Stimulated activated CD4-positive, alpha-beta T cell treated with anti-CD3 and anti-CD28 coated beads, Interleukin-4, amount 100 ng/mL, for 48 hours (primary cell): ENCODE measurements at places on chromosomes 11 and 22.

DNA sequence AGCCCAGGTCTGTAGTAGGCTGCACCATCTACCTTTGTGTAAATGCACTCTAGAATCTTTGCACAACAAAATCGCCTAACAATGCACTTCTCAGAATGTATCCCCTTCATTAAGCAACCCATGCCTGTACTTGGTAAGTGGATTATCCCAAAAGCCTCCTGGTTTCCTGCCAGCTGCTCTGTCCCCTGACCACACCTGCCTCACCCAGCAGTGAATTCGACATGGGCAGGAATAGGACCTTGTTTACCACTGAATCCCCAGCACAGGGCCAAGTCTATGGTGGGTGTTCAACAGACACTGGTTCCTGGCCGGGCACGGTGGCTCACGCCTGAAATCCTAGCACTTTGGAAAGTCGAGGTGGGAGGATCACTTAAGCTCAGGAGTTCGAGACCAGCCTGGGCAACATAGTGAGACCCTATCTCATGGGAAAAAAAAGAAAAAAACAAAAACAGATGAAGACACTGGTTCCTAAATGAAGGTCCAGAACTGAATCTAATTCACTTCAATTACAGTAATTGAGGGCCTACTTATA, 5.1 kb upstream of the SYCE3 start:
- no peak for DNase-seq

- DNase-seq, result no peak
Observed at GRCh38 chr22:37749831-37750595, 53.2 kb downstream of the TRIOBP start.

- DNase-seq, result no peak
Observed at GRCh38 chr22:21628386-21629254, 1.2 kb downstream of the YDJC start.

GRCh38 chr11:30561691-30562415, 24.3 kb downstream of the MPPED2 start:
- DNase-seq, result no peak

- DNase-seq, result no peak
Observed at GRCh38 chr22:22161924-22162851, 82.4 kb upstream of the VPREB1 start.
